Esophagus muscularis mucosa (tissue), 4 donors: ENCODE measurements at places on chromosomes 2 and 18. TPM values are rescaled to one million over a fixed set of nuclear protein-coding genes. Genes with fewer than 3 reads are reported as not detected.

The LONRF2 gene
- 45.1 TPM for total RNA-seq

The STAT4 gene
- total RNA-seq: 0.80 TPM

The NDUFB3 gene
- total RNA-seq: 37.1 TPM

The OR6B2 gene
- total RNA-seq: not detected

The PDE1A gene
- 10.2 TPM for total RNA-seq

The GDF7 gene
- total RNA-seq: 7.1 TPM

The HAAO gene
- 4.7 TPM for total RNA-seq

The LTBP1 gene
- total RNA-seq: 442 TPM

The MYL12A gene
- 451 TPM for total RNA-seq

The IL36B gene
- total RNA-seq: not detected

The SH3BP4 gene
- total RNA-seq: 25.3 TPM

The RNF125 gene
- total RNA-seq: 5.0 TPM

The IL36RN gene
- not detected for total RNA-seq

The ONECUT2 gene
- total RNA-seq: under 0.01 TPM

The DTNA gene
- total RNA-seq: 284 TPM

The AMER3 gene
- not detected for total RNA-seq

The PARD6G gene
- total RNA-seq: 10.9 TPM

DNA sequence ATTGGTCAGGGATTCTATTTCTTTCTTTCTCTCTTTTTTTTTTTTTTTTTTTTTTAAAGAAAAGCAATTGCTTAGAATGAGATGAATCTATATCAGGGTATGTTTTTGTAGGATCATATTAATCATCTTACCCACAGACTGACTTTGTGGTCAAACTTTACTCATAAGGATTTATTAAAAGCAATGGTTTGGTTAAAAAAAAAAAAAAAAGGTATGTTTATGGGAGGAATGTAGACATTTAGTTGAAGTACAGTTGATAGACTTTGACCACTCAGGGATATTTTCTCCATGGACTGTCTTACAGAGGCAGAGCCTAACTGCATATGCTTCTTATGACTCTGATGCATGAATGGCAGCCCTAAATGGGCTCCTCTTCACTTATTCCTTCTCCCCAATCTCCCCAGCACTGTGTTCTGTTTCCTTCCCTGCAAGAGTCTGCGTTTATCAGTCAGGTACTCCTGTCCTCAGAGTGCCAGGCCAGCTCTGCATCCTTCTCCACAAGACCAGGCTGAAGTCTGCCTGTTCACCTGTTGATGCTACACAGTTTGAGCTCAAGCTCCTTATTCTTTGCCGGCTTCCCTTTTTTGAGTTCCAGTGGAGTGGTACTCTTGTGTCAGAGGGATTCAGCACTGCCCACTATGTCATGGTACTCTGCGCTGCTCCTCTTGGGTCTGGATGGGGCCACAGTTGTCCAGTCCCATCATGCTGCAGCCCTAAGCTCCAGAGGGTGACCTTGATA lies 24.3 kb downstream of the CRIM1 start:
- no peak for DNase-seq

DNA sequence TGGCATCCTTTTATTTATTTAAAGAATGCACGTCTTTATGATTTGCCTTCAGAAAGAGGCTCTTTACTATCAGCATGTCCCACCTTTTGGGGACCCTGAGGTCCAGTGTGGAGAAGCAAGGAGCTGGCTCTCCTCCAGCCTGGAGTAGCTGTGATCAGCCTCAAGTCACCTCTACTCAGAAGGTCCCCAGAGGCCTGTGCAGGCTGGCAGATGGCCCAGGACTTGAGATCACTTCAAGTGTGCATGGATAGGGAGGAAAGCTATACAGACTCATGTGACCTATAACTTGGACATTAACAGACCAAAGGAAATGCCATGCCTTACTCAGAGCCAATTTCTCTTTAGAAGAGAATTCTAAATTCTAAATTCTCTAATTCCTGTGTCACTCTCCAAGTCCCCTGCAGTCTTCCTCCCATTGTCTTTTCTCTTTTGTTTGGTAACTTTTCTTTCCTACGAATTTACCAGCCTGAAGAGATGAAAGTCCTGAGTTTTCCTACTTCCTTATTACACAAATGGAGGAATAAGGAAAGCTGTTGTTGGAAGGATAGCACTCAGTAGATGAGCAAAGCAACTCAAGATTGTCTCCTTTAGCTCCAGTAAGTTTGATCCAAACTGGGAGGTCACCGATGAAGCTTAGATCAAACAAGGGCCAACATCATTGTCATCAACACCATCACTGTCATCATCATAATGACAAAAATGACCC lies 163.9 kb downstream of the GFPT1 start:
- no peak for DNase-seq

- no peak for DNase-seq
These were observed 36.8 kb upstream of the ERCC3 start for GRCh38 chr2:127330753-127331152.

GRCh38 chr2:101305035-101305434 lies 3.5 kb downstream of the RNF149 start:
- peak; percentile 4 for DNase-seq

GRCh38 chr18:49967171-49967570 lies 153.8 kb upstream of the ACAA2 start:
- no peak for DNase-seq

DNA sequence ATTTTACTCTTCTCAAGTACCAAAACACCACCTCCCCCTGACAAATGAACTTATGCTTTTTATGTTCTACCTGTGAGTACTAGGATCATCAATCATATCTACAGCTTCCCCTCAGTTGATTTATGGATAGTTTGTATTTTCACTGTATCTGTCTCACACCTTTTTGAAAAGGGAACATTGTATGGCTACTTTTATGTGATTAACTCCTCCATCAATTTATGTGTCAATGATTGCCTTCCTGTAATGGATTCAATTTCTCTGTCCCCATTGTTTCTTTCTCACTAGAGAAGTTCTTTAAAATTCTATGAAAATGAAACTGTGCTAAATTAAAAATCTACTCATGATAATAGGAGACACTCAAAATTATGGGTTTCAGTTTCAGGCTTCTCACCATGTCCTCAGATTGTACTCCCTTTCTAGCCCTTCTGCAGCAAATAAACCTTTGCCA lies 935.0 kb downstream of the TRIB2 start:
- DNase-seq: no peak

- no peak for DNase-seq
These were observed 227.9 kb downstream of the CDH2 start for GRCh38 chr18:27948986-27949385.

DNA sequence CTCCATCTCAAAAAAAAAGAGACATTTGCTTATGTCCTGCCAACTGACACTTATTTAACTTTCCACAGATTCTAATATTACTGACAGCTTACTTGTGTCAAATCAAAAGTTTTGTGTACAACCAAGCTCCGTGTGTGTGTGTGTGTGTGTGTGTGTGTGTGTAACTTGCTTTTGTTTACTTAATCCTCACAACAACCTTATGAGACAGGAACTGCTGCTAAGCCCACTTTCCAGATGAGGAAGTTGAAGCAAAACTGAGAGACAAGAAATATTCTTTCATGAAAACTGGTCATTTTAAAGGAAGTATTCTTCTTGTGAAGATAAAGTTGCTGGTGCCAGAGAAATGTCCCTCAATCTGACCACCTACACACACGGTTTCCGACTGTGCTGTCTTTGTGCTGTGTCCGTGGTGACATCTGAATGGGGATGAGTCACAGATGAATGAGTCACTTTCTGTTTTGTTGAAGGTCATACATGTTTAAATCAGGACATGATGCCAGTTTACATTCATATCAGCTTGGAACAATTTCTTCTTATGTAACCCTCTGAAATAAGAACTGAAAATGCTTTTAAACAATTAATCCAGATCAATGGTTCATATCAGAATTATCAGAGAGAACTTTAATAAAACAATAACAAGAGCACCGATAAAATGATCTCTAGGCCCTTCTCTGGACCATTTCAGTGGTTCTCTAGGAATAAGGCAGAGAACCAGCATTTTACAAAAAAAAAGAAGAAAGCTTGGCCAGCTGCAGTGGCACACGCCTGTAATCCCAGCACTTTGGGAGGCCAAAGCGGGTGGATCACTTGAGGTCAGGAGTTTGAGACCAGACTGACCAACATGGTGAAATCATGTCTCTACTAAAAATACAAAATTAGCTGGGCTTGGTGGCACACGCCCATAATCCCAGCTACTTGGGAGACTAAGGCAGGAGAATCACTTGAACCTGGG lies 95.5 kb downstream of the THNSL2 start:
- DNase-seq: no peak

DNA sequence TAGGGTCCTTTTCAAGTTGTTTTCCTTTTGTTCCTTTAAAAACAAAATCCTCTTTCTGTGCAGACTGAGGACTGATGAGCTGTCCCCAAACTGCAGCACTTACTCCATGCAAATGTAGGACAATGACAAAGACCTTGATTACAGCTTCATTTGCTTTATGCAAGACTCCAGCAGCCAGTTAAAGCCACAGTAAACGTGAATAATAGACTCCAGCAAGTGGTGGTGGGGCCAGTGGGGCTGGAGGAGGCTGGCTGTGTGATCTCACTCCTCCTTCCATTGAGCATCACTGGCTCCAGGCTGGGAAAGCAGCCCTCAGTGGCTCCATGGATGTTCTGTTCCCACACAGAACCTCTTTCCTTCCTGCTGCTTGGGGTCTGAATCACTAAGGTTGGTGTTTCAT lies 306.0 kb upstream of the CELF4 start:
- peak; percentile 85 for DNase-seq

- DNase-seq: no peak
These were observed 22.9 kb downstream of the RBM43 start for GRCh38 chr2:151238527-151239487.

- DNase-seq: no peak
These were observed 100.9 kb upstream of the NXPH2 start for GRCh38 chr2:138881126-138881525.

DNA sequence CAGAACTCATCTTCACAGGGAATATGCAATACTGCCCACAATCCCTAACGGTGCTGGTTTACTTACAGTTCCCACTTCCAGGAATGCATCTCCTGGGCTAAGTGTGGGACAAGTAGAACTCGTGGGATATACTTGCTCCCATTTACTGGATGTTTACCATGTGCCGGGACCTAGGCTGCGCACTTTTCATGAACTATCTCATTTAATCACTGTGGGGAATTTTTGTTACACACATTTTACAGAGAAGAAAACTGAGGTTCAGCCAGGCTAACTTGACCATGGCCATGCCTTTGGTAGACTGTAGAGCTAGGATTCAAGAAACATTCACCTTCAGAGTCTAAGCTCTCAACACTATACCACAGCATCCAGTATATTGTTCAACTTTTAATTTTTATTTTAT lies 24.4 kb upstream of the MBOAT2 start:
- DNase-seq: no peak

GRCh38 chr2:205872716-205873115 lies 190.4 kb downstream of the NRP2 start:
- no peak for DNase-seq

- no peak for DNase-seq
These were observed 18.1 kb downstream of the TMEM185B start for GRCh38 chr2:120204945-120205670.

- peak; percentile 37 for DNase-seq
These were observed at the start of gene VIT for GRCh38 chr2:36696533-36696932. Gene VIT (plus strand): TSS chr2:36696707. CDS start chr2:36716371, 19,664 bp downstream.

- DNase-seq: no peak
These were observed 164.9 kb downstream of the RDH14 start for GRCh38 chr2:18395555-18395954.

DNA sequence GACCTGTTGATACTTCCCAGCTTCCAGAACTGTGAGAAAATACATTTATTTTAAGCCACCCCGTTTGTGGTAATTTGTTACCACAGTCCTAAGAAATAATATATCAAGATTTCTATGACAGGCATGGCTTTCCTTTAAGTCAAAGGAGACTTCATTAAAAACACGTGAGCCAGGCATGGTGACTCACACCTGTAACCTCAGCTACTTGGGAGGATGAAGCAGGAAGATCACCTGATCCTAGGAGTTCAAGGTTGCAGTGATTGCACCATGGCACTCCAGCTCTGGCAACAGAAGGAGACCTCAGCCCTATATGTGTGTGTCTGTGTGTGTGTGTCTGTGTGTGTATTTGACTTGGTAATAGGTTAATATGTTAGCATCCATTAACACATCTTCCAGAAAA lies 69.8 kb upstream of the SCN7A start:
- DNase-seq: no peak

- DNase-seq: no peak
These were observed 45.6 kb upstream of the ODC1 start for GRCh38 chr2:10493634-10494281.

- no peak for DNase-seq
These were observed 419.0 kb downstream of the NBAS start for GRCh38 chr2:15142069-15142689.

- DNase-seq: no peak
These were observed 153.6 kb downstream of the MTCL1 start for GRCh38 chr18:8858888-8859511.

DNA sequence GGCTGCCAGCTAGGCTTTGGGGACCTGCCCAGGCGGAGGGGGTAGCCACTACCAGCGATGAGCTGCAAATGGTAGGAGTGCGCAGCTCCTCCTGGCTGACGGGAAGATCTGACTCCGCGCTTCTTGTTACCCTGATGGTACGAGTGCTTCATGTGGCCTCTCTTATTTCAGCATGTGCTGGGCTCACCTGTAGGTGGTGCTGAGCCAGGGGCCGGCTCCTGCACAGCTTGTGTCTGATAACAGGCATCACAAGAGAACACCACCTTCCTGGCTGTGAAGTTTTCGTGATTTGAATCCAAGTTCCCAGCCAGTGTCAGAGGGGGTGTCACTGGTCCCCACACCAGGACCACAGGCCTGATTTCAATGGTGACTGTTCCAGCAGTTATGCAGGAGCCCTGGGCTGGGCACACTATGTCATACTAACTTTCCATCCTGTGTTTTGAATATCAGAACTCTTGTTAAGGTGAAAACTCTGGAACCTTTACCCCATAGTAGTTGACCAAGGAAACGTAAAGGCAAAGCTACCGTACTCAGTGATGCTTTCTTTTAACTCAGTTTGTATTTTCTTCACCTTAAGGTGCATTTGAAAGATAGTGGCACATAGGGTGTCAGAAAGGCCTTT lies 28.0 kb downstream of the APCDD1 start:
- no peak for DNase-seq

- DNase-seq: no peak
These were observed 270.6 kb downstream of the C1D start for GRCh38 chr2:67792191-67792590.

DNA sequence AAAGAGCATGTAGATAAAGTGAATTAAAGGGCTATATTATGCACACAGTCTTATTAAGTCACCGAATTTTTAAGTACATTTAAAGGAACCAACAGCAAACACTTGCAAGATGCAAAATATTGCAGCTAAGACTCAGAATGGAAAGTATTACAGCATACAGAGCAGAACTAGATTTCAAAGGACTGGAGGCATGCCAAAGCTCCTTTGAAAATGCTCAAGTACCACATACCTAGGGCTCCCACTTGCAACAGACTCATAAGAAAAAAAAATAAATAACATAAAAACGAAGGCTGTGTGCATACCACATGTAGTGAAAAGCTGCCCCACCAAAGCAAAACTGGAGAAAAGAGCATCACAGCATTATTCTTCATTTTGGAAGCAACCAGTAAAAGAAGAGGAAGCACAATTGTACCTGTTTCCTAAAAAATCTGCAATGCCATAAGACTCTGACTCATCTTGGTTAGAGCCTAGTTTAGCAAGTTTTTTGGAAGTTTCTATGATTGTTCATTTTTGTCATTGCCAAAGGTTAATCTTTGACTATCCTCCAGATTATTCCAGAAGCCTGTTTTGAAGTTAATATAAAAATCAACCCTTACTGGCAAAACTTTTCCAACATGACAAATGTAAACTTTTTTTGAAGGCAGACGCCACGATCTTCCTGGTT lies 306.0 kb upstream of the COL3A1 start:
- DNase-seq: no peak
